Suprapubic skin (tissue), 4 donors: ENCODE measurements at places on chromosomes 3 and 15. TPM values are rescaled to one million over a fixed set of nuclear protein-coding genes. Genes with fewer than 3 reads are reported as not detected.

ZMYND10 gene
- not detected for total RNA-seq

DNA sequence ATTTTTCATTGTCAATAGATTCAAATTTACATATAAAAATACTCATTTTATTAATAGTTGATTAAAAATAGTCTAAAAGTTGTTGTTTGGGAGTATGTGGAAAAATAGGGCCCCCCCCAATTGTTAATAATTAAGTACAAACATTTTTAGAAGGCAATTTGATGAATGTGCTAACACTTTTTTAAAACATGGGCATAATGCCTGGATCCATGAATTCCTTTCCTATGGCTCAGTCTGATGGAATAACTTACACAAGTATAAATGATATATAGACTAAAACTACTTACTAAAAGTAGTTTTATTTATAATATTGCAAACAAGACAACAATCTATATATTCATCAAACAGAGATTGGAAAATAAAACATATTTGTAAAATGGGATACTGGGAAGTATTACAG, 247.2 kb upstream of the LRRN1 start:
- no peaks in the 10 kb centered on the region for H3K27me3 ChIP-seq
- no peak for DNase-seq
- no peaks in the 10 kb centered on the region for H3K4me1 ChIP-seq
- no peak overlapping the region for H3K27ac ChIP-seq
- no peak overlapping the region for H3K4me3 ChIP-seq

GRCh38 chr3:48268381-48268935, 27.6 kb downstream of the ZNF589 start:
- H3K36me3 ChIP-seq, result peaks cover 14% of the 10 kb centered on the region
- no peaks in the 10 kb centered on the region for H3K27me3 ChIP-seq
- H3K4me1 ChIP-seq, result peaks cover 29% of the 10 kb centered on the region
- no peak for DNase-seq

- H3K27ac ChIP-seq, result no peak overlapping the region
- no peak for DNase-seq
- H3K4me3 ChIP-seq, result no peak overlapping the region
- H3K4me1 ChIP-seq, result no peaks in the 10 kb centered on the region
- H3K36me3 ChIP-seq, result peaks cover 9% of the 10 kb centered on the region
Observed at GRCh38 chr3:13338231-13338630, 81.9 kb downstream of the NUP210 start.

OR5AC2 gene
- not detected for total RNA-seq

- no peak overlapping the region for H3K27ac ChIP-seq
- H3K27me3 ChIP-seq, result no peaks in the 10 kb centered on the region
- H3K4me1 ChIP-seq, result peaks cover 17% of the 10 kb centered on the region
- H3K36me3 ChIP-seq, result no peaks in the 10 kb centered on the region
- H3K4me3 ChIP-seq, result no peak overlapping the region
- DNase-seq, result no peak
Observed at GRCh38 chr3:195197765-195198425, 73.1 kb downstream of the XXYLT1 start.

DNA sequence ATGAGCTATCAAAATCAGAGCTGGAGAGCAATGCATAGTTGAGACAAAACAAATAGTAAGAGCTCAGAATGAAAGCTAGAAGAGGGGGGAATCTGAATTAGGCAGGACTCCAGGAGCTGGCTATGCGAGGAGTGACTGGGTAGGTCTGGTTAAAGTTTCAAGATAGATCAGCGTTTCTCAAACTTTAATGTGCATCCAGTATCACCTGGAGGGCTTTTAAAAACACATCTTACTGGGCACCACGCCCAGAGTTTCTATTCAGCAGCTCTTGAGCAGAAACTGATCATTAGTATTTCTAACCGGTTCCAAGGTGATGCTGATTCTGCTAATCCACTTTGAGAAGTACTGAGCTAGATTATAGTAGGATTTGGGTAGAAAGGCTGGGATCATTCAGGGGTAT, 96.2 kb upstream of the ACP3 start:
- no peak overlapping the region for H3K4me3 ChIP-seq
- H3K27ac ChIP-seq, result no peak overlapping the region
- H3K36me3 ChIP-seq, result no peaks in the 10 kb centered on the region
- DNase-seq, result no peak

CHRNA7 gene
- total RNA-seq, result 0.23 TPM

- no peaks in the 10 kb centered on the region for H3K36me3 ChIP-seq
- no peak overlapping the region for H3K4me3 ChIP-seq
- H3K27ac ChIP-seq, result no peak overlapping the region
- H3K27me3 ChIP-seq, result peaks cover 7% of the 10 kb centered on the region
- DNase-seq, result no peak
- no peaks in the 10 kb centered on the region for H3K4me1 ChIP-seq
Observed at GRCh38 chr15:36845270-36845669, 255.1 kb downstream of the MEIS2 start.

CAMKV gene
- not detected for total RNA-seq

DNA sequence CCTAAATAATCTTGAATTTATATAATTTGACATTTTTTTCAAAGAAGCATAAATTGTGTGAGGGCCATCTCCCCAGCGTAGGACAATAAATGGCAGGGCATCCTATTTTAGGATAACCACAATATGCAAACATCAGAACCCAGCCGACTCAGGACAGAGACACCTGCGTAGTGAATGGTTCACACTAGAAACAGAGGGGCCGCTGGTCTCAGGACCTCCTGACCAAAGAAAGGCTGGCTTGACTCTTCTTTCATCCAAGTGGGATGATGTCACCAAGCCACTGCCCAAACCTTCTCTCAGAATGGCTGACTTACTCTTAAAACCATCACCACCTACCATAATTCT, 162.1 kb downstream of the FOXP1 start:
- no peak for DNase-seq
- no peaks in the 10 kb centered on the region for H3K27me3 ChIP-seq
- no peaks in the 10 kb centered on the region for H3K36me3 ChIP-seq
- H3K4me1 ChIP-seq, result peaks cover 20% of the 10 kb centered on the region

SCG3 gene
- total RNA-seq, result not detected

- no peak overlapping the region for H3K4me3 ChIP-seq
- H3K4me1 ChIP-seq, result no peaks in the 10 kb centered on the region
- H3K27ac ChIP-seq, result no peak overlapping the region
- no peaks in the 10 kb centered on the region for H3K36me3 ChIP-seq
Observed at GRCh38 chr15:58095415-58095814, 29.9 kb upstream of the ALDH1A2 start.

GRCh38 chr3:138923531-138923994, 23.4 kb downstream of the FOXL2 start:
- DNase-seq, result peak; percentile 88
- H3K27me3 ChIP-seq, result peaks cover 6% of the 10 kb centered on the region
- H3K27ac ChIP-seq, result no peak overlapping the region

DNA sequence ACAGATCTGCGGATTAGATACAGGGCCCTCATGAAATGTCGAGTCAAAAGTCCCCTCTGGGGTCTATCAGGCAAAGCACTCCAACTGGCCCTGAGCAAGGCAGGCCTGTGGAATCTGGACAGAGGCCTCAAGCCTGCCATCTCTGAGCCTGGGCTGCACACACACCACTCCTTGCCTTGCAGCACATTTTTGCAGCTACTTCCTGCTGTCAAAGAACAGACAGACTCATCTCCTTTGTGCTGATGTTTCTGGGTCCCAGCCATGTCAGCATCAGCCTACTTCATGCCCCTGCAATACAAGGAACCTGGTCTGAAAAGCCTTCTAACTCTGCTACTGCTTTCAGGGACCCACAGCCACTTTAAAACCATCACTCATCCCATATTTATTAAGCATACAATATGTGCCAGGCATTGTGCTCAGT, 60.6 kb upstream of the IL12A start:
- no peaks in the 10 kb centered on the region for H3K27me3 ChIP-seq
- no peak overlapping the region for H3K4me3 ChIP-seq
- H3K4me1 ChIP-seq, result no peaks in the 10 kb centered on the region

GXYLT2 gene
- total RNA-seq, result 3.1 TPM

DNA sequence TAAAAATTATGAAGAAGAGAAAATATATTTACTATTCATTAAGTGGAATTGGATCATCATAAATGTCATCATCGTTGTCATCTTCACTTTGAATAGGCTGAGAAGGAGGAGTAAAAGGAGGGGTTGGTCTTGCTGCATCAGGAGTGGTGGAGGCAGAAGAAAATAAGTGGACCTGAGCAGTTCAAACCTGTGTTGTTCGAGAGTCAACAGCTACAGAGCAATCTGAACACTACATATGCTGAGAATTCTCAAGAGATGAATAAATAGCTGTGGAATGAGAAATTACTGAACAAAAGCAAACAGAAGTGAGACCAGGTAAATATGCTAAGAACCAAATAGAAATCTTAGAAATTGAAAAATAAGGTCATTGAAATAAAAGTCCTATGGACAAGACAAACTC, 32.3 kb upstream of the CCK start:
- no peak overlapping the region for H3K4me3 ChIP-seq
- H3K27me3 ChIP-seq, result no peaks in the 10 kb centered on the region
- no peaks in the 10 kb centered on the region for H3K4me1 ChIP-seq
- DNase-seq, result no peak

- no peak for DNase-seq
- H3K36me3 ChIP-seq, result no peaks in the 10 kb centered on the region
- H3K4me1 ChIP-seq, result no peaks in the 10 kb centered on the region
- H3K27me3 ChIP-seq, result peaks cover 18% of the 10 kb centered on the region
- H3K4me3 ChIP-seq, result no peak overlapping the region
Observed at GRCh38 chr15:97881346-97881965, 79.0 kb upstream of the ARRDC4 start.

- H3K4me1 ChIP-seq, result no peaks in the 10 kb centered on the region
- H3K27me3 ChIP-seq, result no peaks in the 10 kb centered on the region
- no peak for DNase-seq
Observed at GRCh38 chr15:34154725-34155204, 52.9 kb downstream of the PGBD4 start.

GRCh38 chr15:70154718-70155347, 57.1 kb upstream of the TLE3 start:
- no peak overlapping the region for H3K4me3 ChIP-seq
- H3K27ac ChIP-seq, result no peak overlapping the region
- H3K4me1 ChIP-seq, result peaks cover 12% of the 10 kb centered on the region
